SJSA1 (cell line): ENCODE measurements at places on chromosomes 1 and 21. TPM values are rescaled to one million over a fixed set of nuclear protein-coding genes. Genes with fewer than 3 reads are reported as not detected.

ENO1 gene
- total RNA-seq, result 2,197 and 2,590 TPM in 2 replicates

CTSS gene
- 6.6 and 13.4 TPM in 2 replicates for total RNA-seq

SPRR2B gene
- total RNA-seq, result not detected in 2 replicates

COL8A2 gene
- total RNA-seq, result 1.1 and 1.2 TPM in 2 replicates

AK5 gene
- 0.60 and 1.4 TPM in 2 replicates for total RNA-seq

DCAF6 gene
- 13.6 and 24.0 TPM in 2 replicates for total RNA-seq

DNM3 gene
- 1.3 and 1.7 TPM in 2 replicates for total RNA-seq

IFNAR2 gene
- total RNA-seq, result 5.1 and 48.3 TPM in 2 replicates

MYOM3 gene
- 0.03 TPM in 1 of 2 replicates, not detected in the other for total RNA-seq

DNA sequence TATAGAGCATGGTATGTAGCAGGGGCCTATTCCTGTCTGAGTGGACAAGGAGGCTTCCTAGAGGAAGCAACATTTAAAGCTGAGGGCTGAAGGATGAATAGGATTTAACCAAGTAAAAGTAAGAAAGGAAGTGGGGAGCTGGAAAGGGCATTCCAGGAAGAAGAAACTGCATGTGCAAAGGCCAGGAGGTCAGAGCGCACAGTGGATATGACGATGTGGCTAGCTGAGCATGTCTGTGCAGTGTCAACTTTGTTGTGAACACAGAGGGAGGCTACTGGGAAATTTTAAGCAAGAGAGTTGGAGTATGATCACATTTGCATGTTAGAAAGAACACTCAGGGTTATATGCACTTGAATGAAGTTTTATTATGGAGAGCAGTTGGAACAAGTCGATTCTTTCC is 28.6 kb upstream of the JUN start:
- no peak for DNase-seq

- no peak for DNase-seq
Measured at GRCh38 chr1:44645476-44646244, 28.6 kb downstream of the TMEM53 start.

- DNase-seq, result peak; percentile 89
Measured at GRCh38 chr1:54715493-54716298, at the start of gene TTC4. Gene TTC4 (plus strand): TSS chr1:54715861. CDS start chr1:54715909, 48 bp downstream.

DNA sequence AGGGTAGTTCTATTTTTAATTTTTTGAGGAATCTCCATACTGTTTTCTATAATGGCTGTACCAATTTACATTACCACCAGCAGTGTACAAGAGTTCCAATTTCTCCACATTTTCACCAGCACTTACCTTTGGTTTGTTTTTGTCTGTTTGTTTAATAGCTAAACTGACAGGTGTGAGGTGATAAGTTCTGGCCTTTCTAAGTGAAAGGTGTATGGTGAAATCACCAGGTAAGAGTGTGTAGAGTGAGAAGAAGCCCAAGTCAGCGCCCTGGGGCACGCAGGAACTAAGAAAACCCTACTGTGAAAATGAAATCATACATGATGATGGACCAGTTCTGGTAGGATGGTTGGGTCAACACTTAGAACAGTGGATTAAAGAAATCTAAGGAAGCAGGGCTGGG is 34.5 kb downstream of the BTG3 start:
- no peak for DNase-seq

DNA sequence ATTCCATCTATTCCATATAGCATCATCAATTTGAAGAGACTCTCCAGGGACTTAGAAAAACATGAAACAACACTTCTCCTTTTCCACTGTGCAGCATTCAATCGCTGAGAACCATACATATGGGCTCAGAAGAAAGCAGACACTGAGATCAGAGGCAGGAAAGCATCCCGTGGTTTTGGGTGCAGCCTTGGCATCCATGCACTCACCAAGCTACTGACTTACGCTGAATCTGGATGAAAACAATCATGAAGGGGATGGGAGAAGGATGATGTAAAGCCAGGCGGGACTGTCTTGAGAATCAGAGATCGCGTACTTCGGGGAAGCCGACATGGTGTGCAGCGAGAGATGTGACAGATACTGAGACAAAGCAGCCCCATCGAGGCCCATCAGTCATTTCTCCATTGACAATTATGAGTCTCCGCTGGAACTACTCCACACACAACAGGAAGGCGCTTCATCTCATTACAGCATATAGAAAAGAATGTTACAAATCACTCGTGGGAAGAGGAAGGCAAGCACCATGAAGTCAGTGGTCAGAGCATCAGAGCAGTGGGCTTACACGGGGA is 2.3 kb upstream of the TIAM1 start:
- DNase-seq, result no peak

GRCh38 chr1:87435484-87435883 is 106.8 kb downstream of the LMO4 start:
- no peak for DNase-seq

DNA sequence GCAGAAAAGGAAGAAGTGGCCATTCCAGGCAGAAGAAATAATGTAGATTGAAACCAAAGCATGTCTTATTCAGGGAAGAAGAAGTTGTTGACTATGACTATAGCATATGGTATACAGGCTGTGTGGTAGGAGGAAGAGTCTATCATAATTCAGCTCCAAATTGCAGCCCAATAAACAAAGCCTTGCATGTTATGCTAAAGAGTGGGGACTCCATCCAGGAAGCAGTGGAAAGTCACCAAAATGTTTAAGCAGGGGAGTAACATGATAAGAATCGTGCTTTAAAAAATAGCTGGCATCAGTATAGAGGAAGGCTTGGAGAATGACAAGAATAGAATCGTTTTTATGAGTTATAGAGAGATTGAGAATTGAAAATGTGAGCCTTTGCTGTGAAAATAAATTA is 213.3 kb upstream of the ADGRL2 start:
- DNase-seq, result no peak

- DNase-seq, result peak; percentile 64
Measured at GRCh38 chr1:9196129-9197040, 38.2 kb upstream of the H6PD start.

- DNase-seq, result no peak
Measured at GRCh38 chr1:244099258-244099930, 48.3 kb downstream of the ZBTB18 start.

DNA sequence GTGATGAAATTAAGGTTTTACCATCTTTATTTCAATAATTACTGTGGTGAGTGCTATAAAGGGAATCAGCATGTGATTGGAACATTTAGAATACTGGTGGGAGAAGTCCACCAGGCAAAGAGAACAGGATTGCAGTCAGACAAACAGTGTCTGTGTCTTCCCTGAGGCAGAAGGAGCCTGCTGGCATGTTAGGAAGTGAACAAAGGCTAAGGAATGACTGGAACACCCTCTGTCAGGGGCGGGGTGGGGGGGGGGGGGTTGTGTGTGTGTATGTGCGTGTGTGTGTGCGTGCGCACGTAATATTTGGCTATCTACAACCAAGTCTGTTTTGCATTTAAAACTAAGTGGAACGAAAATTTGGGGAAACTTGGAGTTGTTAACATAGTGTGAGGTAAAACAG is 30.2 kb downstream of the SRRM1 start:
- DNase-seq, result no peak

GRCh38 chr1:52746189-52746588 is 19.9 kb downstream of the ZYG11B start:
- DNase-seq, result no peak

DNA sequence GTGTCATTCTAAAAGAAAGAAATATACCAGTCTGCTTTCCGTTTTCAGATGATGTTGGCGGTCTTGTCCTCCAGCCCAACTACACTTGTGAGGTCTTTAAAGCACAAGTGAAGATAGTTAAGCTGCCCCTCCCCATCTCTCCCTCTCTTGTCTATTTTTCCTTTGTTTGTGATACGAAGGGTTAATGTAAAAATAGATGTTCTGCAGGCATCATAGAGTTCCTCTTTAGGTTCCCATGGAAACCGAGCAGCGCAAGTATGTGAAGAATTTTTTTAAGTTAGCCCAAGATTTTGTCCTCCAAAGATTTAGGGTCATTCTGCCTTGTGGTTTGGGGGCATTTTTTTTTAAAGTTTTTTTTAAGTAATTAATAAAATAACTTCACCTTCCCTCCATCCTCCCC is 232.4 kb upstream of the AJAP1 start:
- DNase-seq, result no peak

DNA sequence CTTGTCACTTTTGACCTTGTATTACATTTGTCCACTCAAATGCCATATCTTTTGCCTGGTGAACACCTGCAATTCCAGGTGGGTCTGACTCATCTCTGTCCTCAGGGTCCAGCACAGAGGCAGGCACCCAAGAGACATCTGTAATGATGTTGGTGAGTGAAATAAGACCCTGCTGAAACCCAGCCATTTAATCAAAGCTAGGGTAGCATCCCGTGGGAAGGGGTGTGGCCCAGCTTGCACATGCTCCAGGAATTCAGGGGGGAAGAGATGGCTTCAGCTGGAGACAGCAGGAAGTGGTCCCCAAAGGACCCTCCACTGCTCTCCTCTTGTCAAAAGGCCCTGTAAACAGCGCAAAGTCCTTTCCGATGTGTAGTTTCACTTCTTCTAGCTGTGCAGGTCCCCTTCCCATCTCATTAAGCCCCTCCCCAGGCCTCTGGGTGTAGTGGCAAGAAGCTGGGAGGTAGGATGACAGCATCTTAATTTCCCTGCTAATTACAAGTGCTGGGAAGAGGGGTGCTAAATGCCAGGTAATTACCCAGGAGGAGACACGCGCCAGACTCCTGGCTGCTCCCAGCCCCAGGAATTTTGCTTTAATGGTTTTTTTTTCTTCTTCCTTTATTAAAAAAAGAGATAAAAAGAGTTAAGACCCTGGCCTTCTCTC is 54.4 kb upstream of the TRABD2B start:
- DNase-seq, result no peak

DNA sequence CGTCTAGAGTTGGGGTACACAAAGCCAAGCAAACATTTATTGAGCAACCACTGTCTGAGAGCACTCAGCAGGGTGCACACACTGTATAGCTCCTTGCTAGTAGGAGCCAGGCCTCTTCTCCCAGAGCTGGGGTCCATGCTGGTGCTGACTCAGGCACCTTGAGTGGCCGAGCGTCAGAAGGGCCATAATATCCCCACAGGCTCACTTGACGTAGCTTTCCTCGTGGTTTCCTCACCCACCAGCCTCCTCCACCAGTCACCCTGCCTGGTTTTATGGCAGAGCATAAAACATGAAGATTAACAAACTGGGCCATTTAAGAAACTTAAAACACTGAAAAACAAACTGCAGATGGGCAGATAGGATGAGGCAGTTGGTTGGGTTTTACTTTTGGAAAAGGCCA is 361.5 kb downstream of the HHAT start:
- no peak for DNase-seq

- no peak for DNase-seq
Measured at GRCh38 chr1:28358716-28359115, 10.8 kb upstream of the PHACTR4 start.

- no peak for DNase-seq
Measured at GRCh38 chr1:156663178-156663577, 14.0 kb downstream of the NES start.

DNA sequence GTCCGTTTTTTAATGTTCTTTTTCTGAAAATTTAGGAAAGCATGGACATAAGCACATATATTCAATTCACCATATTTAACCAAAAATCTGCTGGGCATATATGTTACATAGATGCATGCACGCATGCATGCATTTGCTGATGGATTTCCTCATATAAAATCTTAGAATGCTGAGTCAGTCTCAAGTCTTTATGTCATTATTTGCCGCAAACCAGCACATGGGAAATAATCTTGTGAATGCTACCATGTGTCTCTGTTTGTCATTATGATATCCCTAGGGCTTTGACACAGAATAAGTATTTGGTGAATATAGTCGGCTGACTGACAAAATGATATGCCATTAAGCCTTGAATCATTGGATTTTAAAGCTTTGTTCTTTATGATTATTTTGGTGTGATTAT is 776.5 kb downstream of the KCNT2 start:
- no peak for DNase-seq

DNA sequence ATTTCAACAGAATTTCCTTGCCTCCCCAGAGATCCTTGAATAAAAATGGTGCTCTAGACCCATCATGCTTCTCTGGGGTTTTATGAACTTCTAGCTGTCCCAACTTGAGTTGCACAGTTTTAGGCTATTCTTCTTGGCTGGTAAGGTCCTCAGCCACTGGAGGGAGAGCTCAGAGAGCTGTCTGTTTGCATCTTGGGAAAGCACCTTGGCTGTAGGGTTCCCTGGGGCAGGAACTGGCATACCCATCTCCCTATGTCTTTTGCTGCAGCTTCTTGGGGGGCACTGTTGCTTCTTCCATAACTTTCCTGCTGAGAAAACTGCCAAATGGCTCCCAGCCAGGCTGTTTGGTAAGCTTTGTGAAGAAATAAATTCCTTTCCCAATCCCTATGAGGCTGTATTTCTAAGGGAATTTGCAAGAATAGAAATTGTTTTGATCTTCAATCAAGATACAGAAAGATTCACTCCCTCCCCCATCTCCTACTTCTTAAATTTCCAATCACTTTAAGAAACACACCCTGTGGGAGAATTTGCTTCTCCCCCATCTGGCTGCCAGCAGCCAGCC is 8.2 kb upstream of the FMOD start:
- DNase-seq, result no peak

- no peak for DNase-seq
Measured at GRCh38 chr1:98422816-98423215, 238.7 kb upstream of the SNX7 start.

DNA sequence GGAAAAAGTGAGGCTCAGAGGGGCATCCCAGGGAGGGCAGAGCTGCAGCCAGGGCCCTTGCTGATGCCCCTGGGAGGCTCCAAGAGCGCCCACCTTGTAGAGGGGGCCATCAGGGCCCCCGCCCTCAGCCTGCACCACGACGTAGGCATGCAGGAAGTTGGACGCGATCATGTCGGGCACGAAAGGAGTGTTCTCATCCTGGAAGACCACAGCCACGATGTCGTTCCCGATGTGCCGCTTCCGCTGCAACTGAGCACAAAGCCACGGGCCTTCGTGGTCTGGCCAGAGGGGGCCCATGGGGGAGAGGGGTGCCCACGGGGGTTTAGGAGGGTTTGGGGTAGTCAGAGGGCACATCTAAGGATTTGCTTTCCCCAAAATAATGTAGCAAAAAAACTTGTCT is 59.1 kb downstream of the RAP1GAP start:
- no peak for DNase-seq

DNA sequence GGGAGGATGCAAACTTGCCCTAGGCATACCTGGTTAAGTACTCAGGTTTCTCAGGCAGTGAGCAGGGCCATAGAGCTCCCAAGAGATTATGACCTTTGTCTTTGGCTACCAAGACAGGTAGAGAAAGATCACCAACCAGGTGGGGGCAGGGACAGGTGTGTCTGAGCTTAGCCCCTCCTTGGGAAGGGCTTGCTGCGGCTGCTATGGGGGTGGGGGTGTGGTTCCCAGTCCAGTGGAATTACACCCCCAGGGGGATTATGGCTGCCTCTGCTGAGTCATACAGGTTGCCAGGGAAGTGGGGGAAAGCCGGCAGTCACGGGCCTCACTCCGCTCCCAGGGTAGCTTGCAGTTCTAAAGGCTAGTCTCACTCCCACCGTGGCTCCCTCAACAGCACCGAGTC is 65.2 kb upstream of the FAM163A start:
- DNase-seq, result no peak

- DNase-seq, result no peak
Measured at GRCh38 chr1:208942394-208943130, 641.0 kb upstream of the CAMK1G start.

- DNase-seq, result no peak
Measured at GRCh38 chr1:230211436-230212145, 144.6 kb downstream of the GALNT2 start.
